Activated CD8-positive, alpha-beta T cell treated with anti-CD3 and anti-CD28 coated beads for 36 hours (primary cell): ENCODE measurements at places on chromosomes 13 and 19. TPM values are rescaled to one million over a fixed set of nuclear protein-coding genes. Genes with fewer than 3 reads are reported as not detected.
A peak's percentile ranks its signal among the peaks of the same experiment; 100 is the strongest.

The ADGRE3 gene
- total RNA-seq: not detected

The ZSCAN4 gene
- not detected for total RNA-seq

The MAB21L1 gene
- not detected for total RNA-seq

The EDDM13 gene
- total RNA-seq: not detected

The ZBTB32 gene
- 420 TPM for total RNA-seq

The CDADC1 gene
- 9.0 TPM for total RNA-seq

The FSD1 gene
- 19.7 TPM for total RNA-seq

The PBX4 gene
- 15.6 TPM for total RNA-seq

The PTGER1 gene
- total RNA-seq: 0.43 TPM

DNA sequence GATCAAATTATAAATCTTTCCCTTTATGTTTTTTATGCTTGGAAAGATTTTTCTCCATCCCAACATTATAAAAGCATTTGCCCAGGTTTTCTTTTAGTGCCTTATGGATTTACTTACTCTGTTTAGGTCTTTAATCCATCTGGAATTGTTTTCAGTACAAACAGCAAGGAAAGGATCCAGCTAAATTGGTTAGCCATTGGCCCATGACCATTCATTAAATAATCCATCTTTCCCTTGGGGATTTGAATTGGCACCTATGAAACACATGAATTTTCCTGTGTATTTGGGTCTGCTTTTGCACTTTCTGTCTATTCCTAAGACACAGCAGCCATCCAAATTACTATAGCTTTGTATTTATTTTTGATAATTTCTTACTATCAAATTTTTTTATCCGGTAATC, 28.8 kb upstream of the SHKBP1 start:
- DNase-seq: no peak

DNA sequence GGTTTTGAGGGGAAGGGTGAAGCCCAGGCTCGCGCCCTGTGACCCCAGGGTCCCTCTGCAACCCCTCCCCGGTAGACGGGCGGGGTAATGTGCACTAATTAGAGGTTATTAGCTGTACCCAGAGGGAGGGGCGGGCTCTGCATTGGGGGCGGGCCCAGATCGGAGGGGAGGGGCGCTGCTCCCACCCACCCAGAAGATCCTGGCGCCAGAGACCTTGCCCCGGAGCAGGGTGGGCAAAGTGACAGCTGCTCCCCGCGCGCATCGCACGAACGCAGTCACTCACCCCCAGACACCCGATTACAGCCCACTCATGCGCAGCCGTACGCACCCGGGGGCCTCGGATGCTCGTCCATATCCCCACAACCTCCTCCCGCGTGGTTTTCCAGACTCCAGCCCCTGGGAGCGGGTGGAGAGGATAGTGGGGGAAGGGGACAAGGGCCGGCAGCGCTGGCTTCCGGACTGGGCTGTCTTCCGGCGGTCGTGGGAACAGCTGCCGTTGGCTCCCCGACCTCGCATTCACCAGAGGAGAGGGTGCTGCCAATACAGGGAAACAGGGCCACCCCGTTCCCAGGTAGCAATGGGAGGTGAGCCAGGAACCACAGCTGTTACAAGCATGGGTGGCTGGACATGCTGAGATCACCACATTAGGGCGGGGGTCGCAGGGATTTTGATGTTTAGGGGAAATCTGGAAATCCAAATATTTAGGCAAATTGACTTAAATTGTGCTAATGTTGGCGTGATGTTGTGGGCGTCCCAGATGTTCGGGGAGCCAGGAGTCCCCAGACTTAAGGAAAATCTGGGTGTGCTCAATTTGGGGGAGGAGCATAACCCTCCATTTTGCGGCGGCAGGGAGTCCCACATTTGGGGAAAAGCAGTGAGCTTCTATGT, 2.9 kb upstream of the HOOK2 start:
- DNase-seq: peak; percentile 64

DNA sequence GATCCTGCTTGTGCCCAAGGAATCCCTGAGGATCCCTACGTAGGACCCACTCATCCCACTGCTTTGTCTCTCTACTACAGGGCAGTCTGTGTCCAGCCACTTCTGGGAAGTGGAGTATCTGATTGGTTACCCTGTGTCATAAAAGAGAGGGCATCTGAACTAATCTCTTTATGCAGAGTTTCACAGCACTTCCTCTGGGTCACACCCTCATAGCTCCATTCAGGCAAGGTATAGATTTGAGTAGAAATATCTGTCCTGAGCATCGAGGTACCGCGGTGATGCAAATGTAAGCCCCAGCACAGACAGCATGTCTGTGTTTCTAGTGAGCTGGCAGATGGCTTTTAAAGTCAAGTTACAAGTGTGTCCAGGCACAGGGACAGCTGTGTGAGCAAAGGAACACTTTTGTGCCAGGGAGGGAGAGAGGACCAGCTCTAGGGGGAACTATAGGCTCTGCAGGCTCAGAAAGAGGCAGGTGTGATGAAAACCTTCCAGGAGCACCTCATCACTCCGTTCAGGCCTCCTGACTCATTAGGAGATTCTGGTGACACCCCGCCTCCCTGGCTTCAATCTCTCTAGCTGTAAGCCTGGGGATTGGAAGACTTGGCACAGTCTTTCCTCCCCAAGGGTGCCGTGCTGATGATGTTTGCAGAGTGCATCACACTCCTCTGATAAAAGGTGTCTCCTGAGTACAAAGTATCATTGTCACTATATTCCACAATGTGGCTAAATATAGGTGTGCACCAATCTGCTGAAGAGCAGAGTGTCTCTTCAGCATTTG, 84.3 kb upstream of the UBL3 start:
- DNase-seq: peak; percentile 43

- DNase-seq: no peak
Observed at GRCh38 chr13:97280478-97280877, 58.3 kb downstream of the MBNL2 start.

DNA sequence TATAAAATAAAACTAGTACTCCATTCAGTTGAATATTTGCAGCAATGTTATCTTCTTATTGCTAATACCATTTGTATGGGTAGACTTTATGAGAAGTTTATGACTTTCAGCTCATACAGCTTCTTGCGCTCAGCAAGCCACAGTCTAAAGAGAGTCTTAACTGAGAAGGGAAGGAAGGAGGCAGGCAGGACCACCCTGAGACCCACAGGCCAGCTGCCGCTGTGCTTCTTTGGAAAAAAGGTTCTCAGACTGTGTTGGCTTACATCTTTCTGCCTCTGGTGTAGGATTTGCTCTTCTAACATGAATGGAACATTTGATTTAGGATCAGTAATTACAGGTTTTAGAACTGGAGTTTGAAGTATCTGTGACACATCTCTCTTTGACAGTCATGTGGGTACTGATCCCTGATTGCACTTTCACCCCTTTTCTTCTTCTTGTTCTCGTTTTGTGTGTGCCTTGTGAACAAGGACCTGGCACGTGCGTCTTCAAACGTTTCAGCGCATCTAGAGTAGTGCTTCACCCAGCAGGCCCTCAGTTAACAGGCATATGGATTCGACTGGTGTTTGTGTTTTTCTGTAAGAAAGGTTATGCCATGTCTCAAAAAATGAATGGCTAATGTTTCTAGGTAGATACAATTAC, 7.1 kb upstream of the GPR18 start:
- peak; percentile 68 for DNase-seq

DNA sequence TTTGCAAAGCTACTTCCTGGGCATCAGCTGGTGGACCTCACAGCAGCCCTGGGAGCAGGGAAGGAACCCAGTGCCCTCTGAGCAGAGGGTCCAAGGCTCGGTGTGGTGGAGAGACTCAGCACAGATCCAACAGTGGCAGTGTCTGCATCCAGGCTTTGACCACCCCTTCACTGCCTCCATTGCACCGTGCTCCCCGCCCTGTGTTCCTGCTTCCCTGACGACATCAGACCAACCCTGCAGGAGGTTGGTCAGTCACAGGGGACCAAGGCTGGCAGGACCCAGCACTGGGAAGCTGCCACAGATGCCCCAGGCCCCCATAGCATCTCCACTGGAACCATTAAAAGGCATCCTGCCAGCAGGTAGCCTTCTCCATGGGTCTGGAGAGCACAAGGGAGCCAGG, 7.8 kb upstream of the VSTM2B start:
- no peak for DNase-seq

DNA sequence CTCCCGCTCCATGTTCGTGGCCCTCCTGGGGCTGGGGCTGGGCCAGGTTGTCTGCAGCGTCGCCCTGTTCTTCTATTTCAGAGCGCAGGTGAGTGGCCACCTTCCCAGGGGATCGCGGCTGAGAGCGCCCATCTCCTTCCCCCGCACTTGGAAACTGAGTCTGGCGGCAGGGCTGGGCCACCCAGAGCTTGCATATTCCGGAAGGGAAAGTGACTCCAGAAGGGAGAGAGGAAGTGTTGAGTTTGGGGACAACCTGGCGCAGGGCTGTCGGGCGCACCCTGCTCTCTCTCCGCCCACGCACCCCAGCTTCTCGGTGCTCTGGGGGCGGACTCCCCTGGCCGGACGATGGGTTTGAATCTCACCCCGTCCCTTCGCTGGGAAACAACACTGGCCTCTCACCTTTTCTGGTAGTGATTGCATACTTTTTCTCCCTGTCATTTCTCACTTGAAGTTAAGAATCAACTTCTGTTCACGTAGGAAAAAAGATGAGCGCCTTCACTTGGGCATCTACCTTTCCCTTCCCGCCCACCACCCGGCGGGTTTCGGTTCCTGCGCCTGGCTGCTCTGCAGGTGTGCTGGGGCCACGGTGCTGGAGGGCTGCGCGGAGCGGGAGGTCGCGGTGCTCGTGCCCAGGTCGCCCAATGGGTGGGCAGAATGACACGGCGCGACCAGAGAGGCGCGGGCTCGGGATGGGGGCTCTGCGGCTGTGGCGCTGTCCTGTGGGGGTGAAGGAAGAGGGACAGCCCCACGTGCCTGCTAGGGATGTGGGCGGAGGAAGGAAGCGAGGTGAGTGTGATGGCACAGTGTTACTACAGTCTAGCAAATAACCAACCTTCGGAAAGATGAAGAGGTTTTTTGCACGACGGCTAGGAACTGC, 721 bp downstream of the TNFSF11 start:
- DNase-seq: peak; percentile 81

DNA sequence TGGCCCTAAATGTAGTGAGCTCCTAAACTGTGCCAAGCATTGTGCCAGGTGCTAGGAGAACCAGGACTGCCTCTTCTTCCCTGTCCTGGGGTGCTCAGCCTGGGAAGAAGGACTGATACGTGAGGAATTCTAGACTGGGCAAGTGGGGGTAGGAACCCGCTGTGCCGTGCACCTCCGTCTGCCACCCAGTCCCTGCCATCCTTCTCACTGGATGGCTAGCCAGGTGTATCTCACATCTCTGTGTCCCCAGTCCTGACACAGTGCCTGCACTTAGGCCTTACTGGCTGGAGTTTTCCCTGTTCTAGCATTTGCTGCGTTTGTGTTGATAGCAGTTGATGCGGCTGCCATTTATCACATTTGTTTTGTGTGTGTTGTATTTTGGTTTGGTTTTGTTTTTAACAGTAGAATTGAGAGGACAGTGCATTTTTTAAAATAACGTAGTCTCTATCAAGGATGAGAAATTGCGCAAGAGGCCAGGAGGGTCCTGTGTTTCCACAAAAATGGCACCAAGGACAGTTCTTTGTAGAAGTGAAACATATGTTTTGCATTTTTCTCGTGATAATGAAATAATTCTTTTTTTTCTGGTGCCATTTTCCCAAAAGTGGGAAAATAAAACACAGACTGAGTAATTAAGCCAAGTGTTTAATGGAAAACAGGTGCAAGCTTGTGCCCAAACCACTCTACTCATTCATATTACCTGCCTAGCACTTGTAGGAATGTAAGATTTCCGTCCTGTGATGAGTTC, 4.7 kb upstream of the GPR183 start:
- DNase-seq: no peak

- DNase-seq: no peak
Observed at GRCh38 chr19:55487924-55488687, at the start of gene SSC5D. SSC5D (plus strand) TSS chr19:55488436; CDS start chr19:55488590, 154 bp downstream.

GRCh38 chr13:58953638-58954037, 1210.1 kb downstream of the DIAPH3 start:
- no peak for DNase-seq

DNA sequence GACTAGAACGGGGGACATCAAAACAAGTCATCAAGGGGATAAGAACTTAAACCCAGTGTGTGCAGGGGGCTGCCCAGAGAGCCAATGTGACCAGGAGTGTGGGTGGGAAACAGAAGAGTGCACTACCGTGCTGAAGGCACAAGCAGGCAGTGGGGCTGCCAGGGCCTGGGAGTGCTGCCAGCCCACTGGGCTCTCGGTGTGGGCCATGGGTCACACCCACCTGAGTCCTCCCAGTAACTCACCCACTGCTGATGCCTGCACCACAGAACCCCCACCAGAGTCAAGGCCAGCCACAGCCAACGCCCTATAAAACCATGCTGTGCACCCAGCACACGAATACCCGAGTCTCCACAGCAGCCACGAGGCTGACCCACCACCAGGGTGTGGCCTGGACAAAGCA, 8.5 kb downstream of the MED26 start:
- no peak for DNase-seq

- DNase-seq: no peak
Observed at GRCh38 chr13:80841414-80841813, 500.5 kb upstream of the SPRY2 start.

- DNase-seq: no peak
Observed at GRCh38 chr13:43694146-43694664, 92.6 kb downstream of the ENOX1 start.

GRCh38 chr13:94588541-94588940, 7.4 kb downstream of the TGDS start:
- no peak for DNase-seq

GRCh38 chr19:42553292-42554045, 25.2 kb upstream of the CEACAM1 start:
- no peak for DNase-seq

GRCh38 chr13:110062077-110062776, 244.7 kb downstream of the COL4A1 start:
- no peak for DNase-seq

GRCh38 chr13:25717666-25718197, 334.1 kb downstream of the SHISA2 start:
- no peak for DNase-seq

DNA sequence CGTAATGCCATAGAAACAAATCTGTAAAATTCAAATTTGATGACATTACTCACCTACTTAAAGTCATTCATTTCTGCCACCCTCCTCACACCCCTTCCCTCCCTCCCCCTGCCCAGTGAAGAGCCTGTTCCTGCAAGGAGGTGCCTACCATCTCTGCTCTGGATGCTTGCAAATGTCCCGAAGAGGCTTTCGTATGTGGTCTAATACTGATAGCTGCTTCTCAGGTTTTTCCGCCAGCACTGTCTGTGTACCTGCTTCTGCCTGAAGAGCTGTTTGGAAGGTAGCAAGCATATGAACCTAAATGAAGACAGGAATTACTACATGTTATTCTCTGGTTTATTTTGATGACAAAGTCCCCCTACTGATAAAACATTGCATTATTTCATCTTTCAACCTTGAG, 57.1 kb downstream of the GPALPP1 start:
- no peak for DNase-seq

GRCh38 chr13:75324413-75324940, 157.5 kb downstream of the TBC1D4 start:
- no peak for DNase-seq
